ENCODE measurements at places on chromosomes 5 and 9. TPM values are rescaled to one million over a fixed set of nuclear protein-coding genes. Genes with fewer than 3 reads are reported as not detected.

The PCA3 gene
- total RNA-seq = not detected

The EPB41L4B gene
- 6.8 TPM for total RNA-seq

The GGTA1 gene
- total RNA-seq = 6.3 TPM

The AIF1L gene
- 12.0 TPM for total RNA-seq

The PHF24 gene
- under 0.01 TPM for total RNA-seq

The STKLD1 gene
- 1.0 TPM for total RNA-seq

The PDE4D gene
- 59.0 TPM for total RNA-seq

The CBY3 gene
- total RNA-seq = not detected

The SPINK13 gene
- total RNA-seq = not detected

The ISOC1 gene
- 32.4 TPM for total RNA-seq

The LOX gene
- 50.1 TPM for total RNA-seq

The ADAMTS13 gene
- 1.6 TPM for total RNA-seq

The TMEM215 gene
- 0.52 TPM for total RNA-seq

The SPINK1 gene
- not detected for total RNA-seq

The ZNF658 gene
- 9.9 TPM for total RNA-seq

The SAXO1 gene
- total RNA-seq = not detected

The SLC4A9 gene
- total RNA-seq = not detected

The EIF4E1B gene
- not detected for total RNA-seq

The TMEM167A gene
- 44.9 TPM for total RNA-seq

All from skeletal muscle tissue (tissue), 5 donors.